CD4-positive, alpha-beta T cell treated with Interleukin-1 beta for 1 hour (primary cell): ENCODE measurements at places on chromosomes 5 and 9.
A peak's percentile ranks its signal among the peaks of the same experiment; 100 is the strongest.

GRCh38 chr5:71859515-71859914 lies 140.4 kb downstream of the CARTPT start:
- DNase-seq = no peak

GRCh38 chr9:120362446-120362845 lies 217.5 kb downstream of the CDK5RAP2 start:
- DNase-seq = no peak

DNA sequence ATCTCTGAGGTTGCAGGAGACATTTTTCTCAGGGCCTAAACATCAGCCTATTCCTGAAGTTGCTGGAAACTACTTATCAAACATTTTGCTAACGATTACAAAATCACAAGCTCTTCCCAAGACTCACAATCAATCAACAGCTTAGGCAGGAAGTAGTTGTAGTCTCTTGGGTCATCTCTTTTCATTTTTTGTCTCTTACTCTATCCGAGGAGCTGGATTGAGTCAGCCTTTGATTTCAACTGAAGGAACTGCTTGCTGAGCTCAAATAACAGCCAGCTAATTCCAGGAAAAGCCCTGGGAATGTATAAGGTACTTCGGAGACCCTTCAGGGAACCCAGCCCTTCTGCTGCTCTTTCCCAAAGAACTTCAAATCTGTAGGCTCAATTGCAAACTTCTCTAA lies 398.9 kb downstream of the PLK2 start:
- no peak for DNase-seq

GRCh38 chr9:134597041-134597913 lies 44.3 kb upstream of the COL5A1 start:
- no peak for DNase-seq

DNA sequence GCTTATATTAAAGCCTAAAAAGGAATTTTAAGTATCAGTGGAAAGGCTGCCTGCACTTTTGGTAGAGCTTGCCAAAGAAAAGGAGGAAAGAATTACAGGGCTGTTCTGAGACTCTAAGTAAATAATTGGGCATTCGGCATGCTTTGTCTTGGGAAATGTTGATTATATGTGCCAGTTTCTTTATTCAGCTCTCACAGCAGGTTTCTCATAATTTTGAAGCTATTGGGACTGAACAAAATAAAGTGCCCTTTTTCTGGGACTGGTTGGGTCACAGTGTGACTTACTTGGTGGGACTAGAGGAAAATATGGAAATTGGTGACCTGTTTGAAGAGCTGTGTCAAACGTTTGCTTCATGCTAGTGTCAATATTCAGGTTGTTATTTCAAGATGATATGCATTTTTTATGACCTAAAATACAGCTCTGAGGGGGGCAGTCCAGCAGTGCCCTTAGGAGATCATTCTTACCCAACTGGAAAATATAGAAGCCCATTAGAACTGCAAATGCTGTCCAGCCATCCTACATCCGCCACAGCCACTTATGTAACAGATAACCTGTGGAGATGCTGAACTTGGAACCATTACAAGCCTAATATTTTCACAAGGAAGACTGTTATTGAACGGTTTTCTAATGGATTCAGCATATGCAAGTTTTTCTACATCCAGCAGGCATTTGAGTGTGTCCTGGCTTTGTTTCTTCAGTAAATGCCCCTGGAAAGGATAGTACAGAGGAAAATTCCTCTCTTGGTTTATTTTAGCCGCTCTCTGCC lies 122.4 kb downstream of the SNCAIP start:
- no peak for DNase-seq

- DNase-seq = no peak
Observed at GRCh38 chr5:17452936-17453335, 45.1 kb upstream of the TAF11L2 start.

DNA sequence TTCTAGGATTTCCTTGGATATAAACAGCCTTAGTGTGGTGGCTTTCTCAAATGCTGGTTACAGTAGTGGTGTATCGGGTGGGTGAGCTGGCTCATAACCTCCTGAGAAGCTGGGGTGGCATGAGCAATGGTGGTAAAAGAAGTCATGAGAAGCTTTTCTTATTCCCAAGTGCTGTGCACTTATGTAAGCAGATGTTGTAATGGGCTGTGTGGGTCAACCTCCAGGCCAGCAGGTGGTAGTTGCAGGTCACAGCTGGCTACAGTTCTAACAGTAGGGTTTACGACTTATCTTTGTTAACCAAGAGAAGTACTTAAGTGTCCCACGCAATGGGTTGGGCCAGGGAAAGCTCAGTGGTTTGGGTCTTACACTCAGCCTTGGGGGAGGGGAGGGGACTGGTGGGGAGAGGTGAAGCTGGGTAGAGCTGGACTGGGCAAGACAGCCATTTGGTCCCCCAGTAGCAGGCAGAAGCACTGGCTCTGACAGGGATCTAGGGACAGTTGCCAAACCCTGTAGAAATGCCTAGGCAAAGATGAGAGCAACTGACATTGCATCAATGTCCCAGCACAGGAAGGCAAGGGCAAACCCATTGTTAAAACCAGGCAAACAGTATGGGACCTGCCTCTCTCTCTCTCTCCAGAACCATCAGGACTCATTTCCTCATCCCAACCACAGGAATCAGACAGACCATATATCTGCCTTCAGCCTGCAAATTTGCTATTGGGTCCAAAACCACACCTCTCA lies 76.8 kb downstream of the RNF130 start:
- DNase-seq = no peak

DNA sequence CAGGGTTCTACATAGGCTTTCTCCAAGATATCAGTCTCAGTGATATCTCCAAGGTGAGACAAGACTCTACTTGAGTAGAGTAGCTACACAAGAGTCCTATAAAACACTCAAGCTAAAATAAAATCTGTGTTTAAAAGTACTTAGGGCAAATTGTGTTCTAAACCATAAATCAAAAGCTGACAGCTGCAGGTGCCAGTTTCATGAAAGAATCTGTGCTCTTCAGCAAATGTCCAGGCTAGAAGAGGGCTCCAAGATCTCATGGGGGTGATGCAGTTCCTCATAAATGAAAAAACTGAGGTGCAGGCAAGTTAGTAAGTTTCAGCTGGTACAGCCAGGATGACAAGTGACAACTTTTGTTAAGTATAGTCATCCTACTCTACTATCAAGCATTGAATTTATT lies 142.8 kb upstream of the TNPO1 start:
- no peak for DNase-seq

GRCh38 chr5:112738191-112738560 lies 491 bp downstream of the APC start:
- DNase-seq = no peak

DNA sequence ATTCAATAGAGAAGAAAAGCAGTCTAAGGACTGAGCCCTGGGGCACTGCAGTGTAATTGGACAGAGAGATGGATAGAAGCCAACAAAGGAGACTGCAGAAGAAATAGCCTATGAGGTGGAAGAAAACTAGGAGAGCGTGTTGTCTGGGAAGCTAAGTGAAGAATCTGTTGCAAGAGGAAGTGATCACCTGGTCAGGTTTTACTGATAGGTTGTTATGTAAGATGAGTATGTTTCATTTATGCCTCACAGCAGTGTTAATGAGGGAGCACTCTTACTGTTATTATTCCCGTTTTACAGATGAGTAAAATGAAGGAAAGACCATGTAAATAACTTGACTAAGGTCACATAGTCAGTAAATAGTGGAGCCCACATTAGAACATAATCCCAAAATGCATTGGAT lies 80.0 kb upstream of the GRHPR start:
- no peak for DNase-seq

DNA sequence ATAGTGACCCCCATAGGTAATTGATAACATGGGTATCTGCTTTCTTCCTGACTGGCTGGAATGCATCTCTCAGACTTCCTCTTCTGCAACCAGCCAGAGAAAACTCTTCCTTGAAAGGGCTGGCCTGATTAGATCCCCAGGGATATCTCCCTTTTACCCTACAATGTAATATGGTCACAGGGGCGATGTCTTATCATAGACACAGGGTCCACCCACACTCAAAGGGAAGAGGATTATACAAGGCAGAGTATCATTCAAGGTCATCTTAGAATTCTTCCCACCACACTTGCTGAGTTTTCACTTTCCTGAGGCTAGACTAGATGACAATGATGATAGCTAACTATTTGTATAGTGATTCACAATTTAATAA lies 33.2 kb downstream of the TTLL11 start:
- no peak for DNase-seq

DNA sequence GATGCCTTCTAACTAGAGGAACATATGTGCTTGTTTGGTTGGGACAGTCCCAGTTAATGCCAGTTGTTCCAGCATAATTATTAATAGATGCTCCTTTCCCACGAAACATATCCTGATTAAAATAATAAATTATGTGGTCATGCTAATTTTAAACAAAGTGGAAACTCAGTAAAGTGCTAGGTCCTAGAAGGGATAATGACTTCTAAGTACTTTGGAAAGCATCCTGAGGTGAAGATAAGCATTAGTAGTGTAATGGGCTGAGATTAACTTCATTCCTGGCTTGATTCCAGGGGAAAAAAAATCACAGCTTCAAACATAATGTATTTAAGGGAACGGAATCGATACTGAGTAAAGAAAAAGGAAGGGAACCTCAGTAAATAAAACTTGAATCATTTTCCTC lies 213.7 kb upstream of the SNX2 start:
- DNase-seq = no peak

DNA sequence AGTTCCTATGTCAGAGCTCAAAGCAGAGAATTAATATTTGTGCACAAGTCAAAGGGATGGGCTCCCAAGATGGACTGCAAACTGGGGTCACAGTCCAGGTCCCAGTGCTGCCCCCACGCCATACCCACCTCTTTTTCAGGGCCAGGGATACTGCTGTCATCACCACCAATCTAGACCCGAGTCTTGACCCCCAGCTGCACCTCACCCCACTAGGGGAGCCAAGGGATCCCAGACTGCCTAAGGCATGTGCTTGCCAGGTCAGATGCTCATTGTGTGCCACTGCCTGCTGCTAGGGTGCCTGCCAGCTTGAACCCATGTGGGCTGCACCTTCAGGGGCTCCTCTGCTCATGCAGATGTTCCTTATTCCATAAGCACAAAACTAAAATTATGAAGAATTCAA lies 215.6 kb upstream of the NREP start:
- DNase-seq = no peak

DNA sequence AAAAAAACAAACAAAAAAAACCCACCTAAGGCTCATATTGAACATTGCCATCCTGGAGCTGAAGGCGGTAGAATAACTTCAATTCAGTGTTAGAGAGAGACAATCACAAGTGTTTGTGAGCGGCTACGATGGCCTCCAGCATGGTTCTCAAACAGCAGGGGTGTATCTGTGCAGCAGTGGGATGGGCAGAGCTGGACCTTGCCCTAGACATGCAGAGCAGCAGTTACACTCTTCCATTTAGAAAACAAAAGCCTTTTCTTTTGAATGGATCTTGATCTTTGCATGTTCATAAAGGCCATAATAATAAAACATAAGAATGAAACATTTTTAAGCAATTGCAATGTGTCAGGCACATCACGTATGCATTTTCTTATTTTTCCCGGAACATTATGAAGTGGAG lies 50.3 kb downstream of the ARHGAP26 start:
- DNase-seq = no peak

GRCh38 chr9:98726735-98727134 lies 18.0 kb upstream of the GABBR2 start:
- DNase-seq = peak; percentile 6

DNA sequence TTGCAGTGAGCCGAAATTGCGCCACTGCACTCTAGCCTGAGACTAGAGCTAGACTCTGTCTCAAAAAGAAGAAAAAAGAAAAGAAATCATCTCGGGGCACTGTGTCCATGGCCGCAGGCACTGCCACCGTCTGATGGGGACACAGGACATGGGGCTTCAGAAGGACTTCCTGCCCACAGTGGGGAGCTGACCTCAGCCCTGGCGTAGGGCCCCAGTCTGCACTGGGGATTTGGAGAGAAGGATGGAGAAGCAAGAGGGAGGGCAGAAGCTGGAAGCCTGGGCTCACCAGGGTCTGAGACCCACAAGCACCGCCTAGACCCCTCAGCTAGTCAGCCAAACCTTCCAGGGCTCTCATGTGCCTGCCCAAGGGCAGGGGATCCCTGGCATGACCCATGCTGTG lies 4.1 kb upstream of the SARDH start:
- no peak for DNase-seq

DNA sequence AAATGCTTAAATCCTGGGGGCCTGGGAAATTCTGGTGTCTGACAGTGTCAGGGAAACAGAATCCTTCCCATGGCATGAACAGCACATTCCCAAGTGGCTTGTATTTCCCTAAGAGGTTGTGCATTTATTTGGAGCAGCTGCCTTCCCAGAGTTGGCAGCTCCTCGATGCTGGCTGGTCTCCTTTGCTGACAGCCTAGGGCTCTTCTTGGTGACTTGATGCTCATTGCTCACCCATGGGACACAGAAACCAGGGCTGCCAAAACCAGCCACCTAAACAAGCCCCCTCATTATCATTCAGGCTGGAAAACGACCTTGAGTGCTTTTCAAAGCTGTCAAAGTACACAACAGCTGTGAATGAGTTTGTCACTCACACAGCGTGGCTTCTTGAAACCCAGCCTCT lies 24.2 kb downstream of the ENHO start:
- DNase-seq = no peak

DNA sequence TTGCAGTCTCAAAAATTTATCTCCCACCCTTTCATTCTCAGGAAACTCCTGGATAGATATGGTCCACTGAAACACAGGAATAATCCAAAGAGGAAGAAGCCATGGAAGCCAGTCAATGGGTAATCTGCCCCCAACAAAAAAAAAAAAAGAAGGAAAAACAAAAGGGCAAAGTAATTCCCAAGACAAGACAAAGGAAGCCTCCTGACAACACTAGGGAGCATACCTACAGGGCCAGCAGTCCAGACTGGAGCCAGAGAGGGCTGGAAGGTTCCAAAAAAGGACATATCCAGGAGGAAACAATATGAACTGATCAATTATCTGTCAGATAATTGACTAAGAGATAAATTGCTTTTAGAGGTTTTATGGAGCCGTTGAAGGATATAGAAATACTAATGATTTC lies 12.9 kb downstream of the FNIP1 start:
- DNase-seq = no peak

- no peak for DNase-seq
Observed at GRCh38 chr9:130536701-130537107, 42.7 kb upstream of the FUBP3 start.

- DNase-seq = no peak
Observed at GRCh38 chr5:61811052-61811451, 479.0 kb downstream of the ZSWIM6 start.

- DNase-seq = no peak
Observed at GRCh38 chr9:132896906-132897305, 18.2 kb downstream of the SPACA9 start.

DNA sequence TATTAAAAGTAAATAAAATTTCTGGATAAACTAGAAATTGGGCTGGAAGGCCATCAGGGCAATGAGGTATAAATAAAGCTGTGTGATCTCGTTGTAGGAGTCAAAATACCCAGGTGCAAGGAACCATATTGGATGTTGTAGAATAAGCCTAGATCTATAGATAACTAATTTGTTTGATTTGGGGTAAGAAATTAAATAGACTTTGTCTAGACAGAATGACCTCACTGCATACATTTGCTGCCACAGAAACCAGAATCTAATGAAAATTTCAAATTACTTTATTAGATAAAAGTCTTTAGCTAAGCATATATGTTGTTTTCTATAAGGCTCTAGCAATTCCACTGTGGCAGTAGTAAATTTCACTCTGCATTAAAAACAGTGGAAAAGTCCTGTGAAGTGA lies 225.2 kb upstream of the ITGA1 start:
- DNase-seq = no peak
